ENCODE measurements at places on chromosomes 12 and 14.

GRCh38 chr12:124744659-124745464, 118.8 kb downstream of the SCARB1 start:
- peak; percentile 36 for DNase-seq

DNA sequence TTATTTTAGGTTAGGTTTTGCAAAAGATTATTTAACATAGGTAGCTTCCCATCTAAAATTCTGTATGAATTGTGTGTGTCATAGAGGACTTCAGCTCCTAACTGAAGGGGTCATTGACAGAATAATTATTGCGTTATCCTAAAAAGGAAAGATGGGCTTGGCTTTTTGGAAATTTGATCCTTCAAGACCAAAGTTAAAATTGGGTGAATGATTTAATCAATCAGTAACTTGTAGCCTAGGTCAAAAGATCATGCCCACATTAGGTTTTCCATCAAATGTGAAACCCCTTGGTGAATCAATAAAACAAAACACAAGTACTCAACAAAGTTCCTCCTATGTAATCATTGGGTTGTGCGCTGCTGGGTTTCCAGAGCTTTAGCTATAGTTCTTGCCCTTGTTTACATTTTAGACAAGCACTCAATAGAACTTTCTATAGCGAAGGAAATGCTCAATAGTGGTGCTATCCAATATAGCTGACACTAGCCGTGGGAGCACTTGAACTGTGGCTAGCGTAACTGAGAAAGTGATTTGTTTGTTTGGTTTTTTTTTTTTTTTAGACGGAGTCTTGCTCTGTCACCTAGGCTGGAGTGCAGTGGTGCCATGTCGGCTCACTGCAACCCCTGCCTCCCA, 37.6 kb upstream of the ARHGAP5 start:
- DNase-seq = no peak

DNA sequence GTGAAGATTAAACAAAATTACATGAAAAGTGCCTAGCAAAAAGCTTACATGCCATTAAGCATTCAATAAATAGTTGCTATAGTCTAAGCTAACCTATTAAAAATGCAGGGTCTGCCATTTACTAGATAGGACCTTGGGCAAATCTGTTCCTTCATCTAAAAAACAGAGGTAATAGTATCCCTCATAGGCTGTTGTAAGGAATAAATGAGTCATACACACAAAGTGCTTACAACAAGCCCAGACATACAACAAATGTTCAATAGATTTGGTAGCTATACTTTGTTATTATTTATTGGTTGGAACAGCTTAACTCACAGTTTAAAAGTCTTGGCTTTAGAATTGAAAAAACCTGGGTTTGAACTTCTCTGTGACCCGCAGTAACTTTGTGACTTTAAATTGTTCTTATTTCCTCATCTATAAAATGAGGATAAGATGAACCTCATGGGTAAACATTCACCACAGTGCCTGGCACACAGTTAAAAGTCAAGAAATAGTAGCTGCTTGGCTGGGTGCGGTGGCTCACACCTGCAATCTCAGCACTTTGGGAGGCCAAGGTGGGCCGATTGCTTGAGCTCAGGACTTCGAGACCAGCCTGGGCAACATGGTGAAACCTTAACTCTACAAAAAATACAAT, 24.7 kb downstream of the HEATR5A start:
- DNase-seq = peak; percentile 27

DNA sequence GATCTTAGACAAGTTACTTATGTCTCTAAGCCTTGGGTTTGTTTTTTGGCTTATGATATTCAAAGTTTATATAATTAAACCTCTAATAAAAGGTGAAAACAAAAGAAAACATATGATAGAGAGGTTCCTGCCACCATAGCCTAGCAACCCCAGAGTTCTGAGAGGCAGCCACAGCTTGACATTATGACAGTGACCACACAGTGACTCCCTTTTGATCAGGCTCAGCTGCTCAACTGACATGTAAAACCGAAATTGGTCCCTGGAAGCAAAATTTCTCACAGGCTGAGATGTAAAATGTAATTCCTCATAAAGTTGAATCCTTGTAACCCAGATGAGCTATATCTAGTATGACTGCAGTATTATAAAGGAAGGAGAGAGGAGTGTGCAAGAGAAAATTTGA, 108.5 kb downstream of the GCH1 start:
- no peak for DNase-seq

DNA sequence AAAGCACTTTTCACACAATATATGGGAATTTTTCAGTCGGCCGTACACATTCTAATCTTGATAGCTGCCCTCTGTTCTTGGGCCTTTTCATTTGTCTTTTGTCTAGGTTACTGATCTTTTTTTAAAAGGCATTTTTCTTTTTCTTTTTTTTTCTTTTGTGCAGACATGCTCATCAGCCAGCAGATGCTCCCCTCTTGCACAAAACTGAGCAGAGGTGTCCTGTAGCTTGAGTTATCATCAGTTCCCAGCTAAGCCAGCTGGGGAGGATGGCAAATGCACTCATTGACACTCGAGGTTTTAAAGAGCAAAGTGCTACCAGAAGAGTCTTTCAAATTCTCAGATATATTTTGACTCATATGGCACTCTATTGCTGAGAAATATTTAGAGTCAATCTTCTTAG, 913.9 kb upstream of the SEL1L start:
- DNase-seq = no peak

DNA sequence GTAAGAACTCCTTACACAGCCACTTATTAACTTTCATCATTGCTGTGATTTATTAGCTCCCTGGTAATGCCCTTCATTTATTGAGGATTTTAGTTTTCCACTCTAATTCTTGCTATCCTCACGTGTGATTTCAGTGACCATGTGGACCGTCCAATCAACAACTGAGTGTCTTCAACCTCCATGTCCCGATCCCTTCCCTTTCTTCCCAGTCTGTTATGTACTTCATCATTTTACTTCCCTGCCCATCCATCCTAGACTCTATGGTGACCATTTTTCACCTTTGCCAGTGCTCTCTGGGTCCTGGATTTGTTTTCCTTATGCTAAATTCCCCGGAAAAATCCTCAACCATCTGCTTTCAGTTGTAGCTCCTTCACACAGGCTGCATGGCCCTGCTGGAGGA, 111.0 kb downstream of the MSRB3 start:
- no peak for DNase-seq

DNA sequence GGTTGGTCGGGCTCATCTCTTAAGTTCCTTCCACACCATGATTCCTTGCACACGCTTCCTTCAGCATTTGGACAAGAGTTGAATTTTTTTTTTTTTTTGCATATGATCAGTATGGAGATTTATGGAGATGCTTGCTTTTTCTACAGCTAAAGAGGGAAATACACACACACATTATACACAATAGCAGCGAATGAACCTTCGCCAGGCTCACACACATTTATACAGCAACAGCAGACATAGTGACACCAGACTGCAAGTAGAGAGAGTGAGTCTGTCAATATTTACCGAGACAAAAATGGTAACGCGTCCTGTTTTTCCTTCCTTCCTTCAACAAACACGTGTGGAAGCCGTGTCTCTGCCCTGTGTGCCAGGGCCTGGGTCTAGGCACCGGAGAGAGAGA, 897.9 kb downstream of the BCL11B start:
- no peak for DNase-seq

DNA sequence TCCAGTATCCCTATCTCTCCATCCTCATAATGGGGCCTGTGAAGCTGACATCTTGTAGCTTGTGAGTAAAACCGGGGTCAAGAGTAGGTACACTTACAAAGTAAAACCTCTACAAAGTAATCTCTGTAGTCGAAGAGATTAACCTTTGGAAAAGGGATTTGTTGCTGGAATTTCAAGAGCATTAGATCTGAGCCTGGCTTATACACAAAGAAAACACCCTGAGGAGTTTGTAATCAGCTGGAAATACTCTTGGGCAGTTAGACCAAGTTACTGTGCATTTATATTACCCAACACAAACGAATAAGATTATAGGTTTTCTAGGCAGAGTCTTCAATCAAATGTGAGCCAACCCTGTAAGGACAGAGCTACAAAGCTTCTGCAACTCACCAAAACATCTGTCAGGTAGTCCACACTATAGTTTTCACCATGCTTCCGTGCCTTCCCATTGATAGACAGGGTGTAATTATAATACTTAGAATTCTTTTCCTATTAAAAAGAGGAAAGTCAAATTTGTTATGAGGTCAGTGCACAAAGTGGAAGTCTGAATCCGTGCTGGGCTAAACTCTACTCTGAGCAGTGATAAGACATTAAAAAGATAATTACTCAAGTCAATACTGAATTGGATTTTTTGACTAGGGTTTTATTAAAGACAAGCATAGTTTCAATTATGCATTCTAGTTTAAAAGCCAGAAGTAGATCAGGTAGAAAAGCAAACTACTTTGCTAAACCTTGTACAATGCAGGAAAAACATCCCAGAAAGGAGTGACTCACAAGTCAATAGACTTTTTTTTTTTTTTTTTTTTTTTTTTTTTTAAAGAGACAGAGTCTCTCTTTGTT, 14.6 kb downstream of the GNS start:
- DNase-seq = no peak

GRCh38 chr12:62466018-62466593, 520 bp upstream of the MON2 start:
- peak; percentile 51 for DNase-seq

DNA sequence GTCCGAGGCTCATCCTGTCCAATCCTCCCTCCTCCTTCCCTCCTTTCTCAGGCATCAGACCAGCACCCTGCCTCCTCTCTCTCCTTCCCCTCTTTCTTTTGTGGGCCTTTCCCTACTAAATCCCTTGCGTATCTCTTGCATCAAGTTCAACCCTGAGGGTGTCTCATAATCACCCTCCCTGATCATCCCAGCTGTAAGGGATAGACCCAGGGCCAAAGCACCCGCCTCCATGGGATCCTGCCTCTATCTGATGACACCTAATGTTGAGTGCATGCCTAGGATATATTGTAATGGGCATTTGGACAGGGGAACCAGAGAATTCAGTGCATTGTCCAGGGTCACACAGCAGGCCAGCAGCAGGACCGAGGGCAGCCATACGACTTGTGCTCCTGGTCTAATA, 84.9 kb downstream of the PHETA1 start:
- DNase-seq = no peak
